Thoracic aorta (tissue), 2 donors: ENCODE measurements at places on chromosomes 13 and 19. TPM values are rescaled to one million over a fixed set of nuclear protein-coding genes. Genes with fewer than 3 reads are reported as not detected.

GRCh38 chr13:53104136-53104535 is 75.5 kb downstream of the OLFM4 start:
- no peak for DNase-seq

The GSK3A gene
- total RNA-seq = 26.9 TPM

GRCh38 chr13:70758932-70759331 is 650.7 kb upstream of the KLHL1 start:
- DNase-seq = no peak

- no peak for DNase-seq
Observed at GRCh38 chr19:17602872-17603510, 47.5 kb downstream of the COLGALT1 start.

The IL12RB1 gene
- total RNA-seq = 1.6 TPM

GRCh38 chr13:96817336-96817941 is 176.8 kb downstream of the OXGR1 start:
- DNase-seq = no peak

- DNase-seq = no peak
Observed at GRCh38 chr13:19267746-19268145, 86.1 kb upstream of the TUBA3C start.

- DNase-seq = no peak
Observed at GRCh38 chr19:4889034-4889815, 13.5 kb downstream of the ARRDC5 start.

DNA sequence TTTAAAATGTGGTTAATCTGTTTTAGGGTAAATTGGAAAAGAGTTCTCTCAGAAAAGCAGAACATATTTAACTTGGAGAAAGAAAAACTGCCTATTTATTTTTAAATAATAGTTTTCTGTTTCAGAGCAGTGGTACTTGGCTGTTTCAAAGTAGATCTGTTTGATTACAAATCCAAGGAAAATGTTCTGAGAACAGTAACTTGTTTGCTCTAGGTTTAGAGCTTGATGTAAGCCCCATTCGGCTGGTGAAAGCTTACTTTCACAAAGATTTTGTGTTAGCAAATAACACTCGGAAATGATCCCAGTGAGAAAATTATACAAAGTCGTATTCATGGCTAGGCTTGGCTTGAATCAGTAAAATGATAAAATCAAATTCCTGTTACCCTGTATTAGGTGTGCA is 395.8 kb upstream of the GPC6 start:
- DNase-seq = no peak

DNA sequence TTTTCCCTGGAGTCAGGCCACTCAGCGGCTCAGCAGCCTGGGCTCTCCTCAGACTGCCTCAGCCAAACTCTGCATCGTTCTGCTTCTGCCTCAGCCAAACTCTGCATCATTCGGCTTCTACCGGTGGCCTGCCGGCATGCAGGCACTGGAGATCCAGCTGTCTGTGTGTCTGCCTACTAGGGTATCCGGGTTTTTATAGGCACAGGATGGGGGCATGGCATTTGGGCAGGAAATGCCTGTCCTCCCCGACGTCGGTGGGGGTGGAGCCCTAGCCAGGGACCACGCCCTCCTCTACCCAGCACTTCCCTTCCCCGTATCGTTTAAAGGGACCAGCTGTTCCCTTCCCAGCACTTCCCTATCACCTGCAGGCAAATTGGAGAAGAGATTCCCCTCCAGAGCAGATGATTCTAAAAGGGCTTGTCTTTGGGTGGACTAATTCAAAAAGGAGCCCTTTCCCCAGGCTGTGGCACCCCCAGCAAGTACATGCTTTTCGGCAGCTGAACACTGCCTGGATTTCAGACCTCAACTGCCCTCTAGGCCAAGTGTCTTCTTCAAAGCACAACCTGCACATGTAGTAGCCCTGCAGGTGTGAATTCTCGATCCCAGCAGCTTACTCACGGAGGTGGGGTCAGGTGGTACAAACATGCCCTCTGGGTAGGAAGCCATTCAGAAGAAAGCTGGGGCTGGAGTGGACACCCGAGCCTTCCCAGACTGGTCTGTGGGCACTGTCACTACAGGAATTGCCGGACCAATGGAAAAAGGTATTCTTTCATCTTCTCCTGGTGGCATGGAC is 25.4 kb upstream of the GPR12 start:
- DNase-seq = no peak

DNA sequence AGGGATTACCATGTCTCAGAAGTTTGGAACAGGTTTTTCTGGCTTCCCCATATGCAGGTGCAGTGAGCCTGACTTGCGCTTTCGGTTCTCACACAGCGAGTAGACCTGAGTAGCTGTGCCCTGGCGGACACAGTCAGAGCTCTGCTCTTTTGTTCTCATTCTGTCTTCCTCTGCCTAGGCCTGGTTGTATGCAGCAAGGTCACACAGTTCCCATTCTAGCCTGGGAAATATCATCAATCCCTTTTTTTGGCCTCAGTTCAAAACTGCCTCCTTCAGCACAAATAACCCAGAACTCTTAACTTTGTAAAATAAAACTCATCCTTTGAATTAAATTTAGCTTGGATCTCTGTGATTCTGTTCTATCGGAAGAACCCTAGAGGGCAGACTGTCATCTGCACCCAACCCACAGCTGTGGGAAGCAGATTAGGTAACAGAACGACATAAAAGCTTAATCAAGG is 10.2 kb downstream of the OXGR1 start:
- no peak for DNase-seq

DNA sequence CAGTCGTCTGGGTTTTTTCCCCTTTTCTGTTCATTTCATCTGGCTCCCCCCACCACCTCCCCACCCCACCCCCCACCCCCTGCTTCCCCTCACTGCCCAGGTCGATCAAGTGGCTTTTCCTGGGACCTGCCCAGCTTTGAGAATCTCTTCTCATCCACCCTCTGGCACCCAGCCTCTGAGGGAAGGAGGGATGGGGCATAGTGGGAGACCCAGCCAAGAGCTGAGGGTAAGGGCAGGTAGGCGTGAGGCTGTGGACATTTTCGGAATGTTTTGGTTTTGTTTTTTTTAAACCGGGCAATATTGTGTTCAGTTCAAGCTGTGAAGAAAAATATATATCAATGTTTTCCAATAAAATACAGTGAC is 9.3 kb downstream of the CALM3 start:
- no peak for DNase-seq

DNA sequence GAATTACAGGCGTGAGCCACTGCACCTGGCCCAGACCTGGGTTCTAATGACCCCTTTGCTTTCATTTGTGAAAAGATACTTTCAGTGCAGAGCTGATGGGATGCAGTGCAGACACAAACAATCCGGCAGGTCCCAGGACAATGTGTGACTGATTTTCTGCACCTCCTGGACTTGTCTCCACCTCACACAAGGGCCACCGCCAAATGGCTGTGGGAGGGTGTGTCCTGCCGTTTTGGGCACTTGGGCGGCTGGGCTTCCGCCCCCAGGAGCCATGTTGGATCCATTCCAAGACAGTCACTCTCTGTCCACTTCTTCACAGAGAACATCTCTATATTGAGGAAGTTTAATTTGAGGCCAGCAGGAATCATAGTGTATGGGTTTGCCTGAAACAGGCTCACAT is 112.3 kb upstream of the ZNF507 start:
- no peak for DNase-seq

DNA sequence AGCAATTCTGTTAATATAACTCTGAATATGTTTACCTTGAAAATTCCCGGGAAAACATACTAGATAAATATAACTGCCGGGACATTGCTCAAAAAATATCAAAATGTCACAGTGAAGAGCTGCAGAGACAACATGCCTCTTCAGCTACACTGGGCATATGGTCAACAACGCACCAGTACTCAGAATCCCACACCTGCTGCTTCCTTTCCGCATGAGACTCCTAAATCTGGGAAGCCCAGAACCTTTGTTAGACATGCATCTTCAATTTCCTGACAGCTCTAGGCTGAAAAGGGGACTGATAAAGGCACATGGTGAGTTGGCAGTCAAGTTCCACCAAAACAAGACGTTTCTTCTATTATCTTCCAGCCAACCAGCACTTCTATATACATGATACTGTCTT is 53.7 kb downstream of the USP12 start:
- DNase-seq = no peak

DNA sequence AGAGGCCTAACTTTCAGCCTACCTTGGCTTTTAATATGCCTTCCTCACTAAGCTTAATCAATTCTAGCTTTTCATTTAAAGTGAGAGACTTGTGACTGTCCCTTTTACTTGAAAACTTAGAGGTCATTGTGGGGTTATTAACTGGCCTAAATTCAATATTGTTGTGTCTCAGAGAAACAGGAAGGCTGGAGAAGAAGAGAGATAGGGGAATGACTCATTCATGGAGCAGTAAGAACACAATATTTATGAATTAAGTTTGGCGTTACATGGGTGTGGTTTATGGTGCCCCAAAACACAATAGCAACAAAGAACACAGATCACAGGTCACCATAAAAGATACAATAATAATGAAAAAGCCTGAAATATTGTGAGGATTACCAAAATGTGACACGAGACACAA is 612.1 kb downstream of the TBC1D4 start:
- no peak for DNase-seq

GRCh38 chr19:39823686-39824085 is 10.3 kb downstream of the DYRK1B start:
- DNase-seq = no peak

DNA sequence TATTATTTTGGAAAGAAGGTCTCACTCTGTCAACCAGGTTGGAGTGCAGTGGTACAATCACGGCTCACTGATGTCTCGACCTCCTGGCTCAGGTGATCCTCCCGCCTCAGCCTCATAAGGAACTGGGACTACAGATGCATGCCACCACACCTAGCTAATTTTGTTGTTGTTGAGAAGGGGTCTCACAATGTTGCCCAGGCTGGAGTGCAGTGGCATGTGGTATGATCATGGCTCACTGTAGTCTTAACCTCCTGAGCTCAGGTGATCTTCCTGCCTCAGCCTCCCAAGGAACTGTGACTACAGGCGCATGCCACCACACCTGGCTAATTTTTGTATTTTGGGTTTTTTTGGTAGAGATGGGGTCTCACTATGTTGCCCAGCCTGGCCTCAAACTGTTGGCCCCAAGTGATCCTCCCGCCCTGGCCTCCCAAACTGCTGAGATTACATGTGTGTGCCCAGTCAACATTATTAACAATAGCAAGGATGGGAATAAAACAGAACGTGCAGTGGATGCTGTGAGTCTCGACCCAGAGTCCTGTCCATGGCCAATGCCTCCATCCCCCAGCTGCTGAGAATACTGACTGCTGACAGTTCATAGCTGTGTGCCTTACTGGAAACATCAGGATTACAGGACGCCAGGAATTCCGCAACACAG is 5.4 kb upstream of the MBD3L3 start:
- DNase-seq = no peak

The ZNF541 gene
- total RNA-seq = not detected

The SRRM5 gene
- 0.56 TPM for total RNA-seq

The SLC5A5 gene
- total RNA-seq = not detected

The EGLN2 gene
- 113 TPM for total RNA-seq

The CGB1 gene
- total RNA-seq = not detected

DNA sequence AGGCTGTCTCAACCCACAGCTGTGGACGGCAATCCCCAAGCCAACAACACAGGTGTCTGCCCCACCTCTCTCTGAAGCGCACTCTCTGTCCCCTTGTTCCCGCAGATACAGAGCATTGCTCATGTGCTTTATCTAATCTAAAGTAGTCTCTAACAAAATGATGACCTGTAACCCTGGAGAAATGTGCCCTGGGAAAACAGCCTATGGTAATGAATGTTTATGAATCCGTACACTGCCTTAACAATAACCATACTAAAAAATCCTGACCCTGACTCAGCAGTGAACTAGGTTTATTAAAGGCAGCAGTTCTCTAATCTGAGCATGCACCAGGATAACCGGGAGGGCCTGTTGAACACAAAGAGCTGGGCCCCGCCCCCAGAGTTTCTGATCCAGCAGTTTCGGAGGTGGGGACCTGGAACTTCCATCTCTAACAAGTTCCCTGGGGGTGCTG is 50.7 kb upstream of the SLC15A1 start:
- DNase-seq = no peak

DNA sequence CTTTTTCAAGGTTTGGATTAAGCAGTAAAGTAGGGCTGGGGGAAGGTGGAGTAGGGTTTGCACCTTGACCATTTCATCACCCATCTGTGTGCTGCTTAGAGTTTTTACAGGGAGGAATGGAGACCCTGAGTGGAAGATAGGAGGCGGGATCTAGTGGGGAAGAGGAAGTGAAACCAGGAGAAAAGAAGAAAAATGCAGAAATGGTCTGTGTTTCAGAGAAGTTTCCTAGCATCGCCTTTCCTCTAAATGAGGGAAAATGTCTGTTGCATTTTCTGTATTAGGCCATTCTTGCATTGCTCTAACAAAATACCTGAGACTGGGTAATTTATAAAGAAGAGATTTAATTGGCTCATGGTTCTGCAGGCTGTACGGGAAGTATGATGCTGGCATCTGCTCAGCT is 64.1 kb downstream of the TPT1 start:
- DNase-seq = no peak

- DNase-seq = no peak
Observed at GRCh38 chr13:53545340-53545941, 516.8 kb downstream of the OLFM4 start.

DNA sequence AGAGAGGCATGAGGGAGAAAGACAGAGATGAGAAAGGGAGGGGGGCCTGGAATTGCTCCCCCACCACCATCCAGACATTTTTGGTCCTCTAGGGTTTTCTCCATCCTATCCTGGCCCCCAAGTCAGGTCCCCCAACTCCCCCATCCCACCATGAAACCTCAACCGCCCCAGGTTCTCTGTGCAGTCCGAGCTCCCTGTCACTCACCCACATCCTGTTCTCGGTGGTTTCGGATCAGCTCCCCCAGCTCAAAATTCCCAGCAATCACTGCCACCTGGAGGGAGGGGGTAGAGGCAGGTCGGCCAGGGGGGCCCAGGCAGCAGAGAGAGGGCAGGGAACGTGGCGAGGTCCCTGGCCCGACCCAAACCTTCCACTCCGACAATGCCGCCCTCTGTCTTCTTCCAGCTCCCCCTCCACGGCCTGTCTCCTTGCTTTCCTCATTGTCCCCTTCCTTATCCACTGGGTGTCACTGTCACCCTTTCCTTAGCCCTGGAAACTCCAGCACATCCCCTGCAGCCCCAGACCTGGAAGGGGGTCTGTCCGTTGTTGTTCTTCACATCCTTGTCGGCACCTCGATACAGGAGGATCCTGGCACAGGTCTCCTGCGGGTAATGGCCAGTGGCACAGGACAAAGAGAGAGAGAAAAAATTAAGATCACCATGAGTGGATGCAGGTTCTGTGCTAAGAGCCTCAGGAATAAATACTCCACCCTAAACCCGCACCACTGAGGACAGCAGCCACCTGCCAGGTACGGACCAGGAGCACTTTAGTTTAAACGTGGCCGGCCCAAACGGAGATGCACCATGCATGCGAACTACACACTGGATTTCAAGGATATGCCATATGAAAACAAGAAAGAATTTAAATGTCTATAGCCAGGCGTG is 15.4 kb downstream of the SHANK1 start:
- DNase-seq = no peak

The RDH8 gene
- not detected for total RNA-seq

The SLITRK5 gene
- under 0.01 TPM for total RNA-seq

GRCh38 chr19:718991-719512 is 10.3 kb downstream of the PALM start:
- no peak for DNase-seq

- no peak for DNase-seq
Observed at GRCh38 chr19:49297403-49297802, 27.6 kb downstream of the SLC6A16 start.

The FXYD3 gene
- 0.68 TPM for total RNA-seq
